Immature natural killer cell (primary cell): ENCODE measurements at places on chromosomes 16 and 17. TPM values are rescaled to one million over a fixed set of nuclear protein-coding genes. Genes with fewer than 3 reads are reported as not detected.

DNA sequence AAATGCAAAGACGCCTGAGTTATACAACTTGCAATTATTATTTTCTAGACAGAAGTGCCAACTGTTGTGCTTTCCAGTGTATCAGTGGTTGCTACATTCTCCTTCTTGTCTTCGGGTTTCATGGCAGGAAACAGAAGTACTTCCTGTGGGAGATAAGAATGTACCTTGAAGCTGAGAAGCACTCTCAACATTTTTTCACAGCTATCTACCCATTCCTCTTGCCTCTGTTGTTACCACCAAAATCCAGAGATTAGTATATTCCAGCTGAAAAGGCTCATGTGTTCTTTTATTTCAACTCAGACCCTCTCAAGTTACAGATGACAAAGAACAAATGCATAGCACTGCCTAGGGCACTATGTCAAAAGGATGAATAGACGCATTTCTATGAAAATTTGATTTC is 4.8 kb upstream of the ADAT1 start:
- H3K27ac ChIP-seq, result peak overlapping the region; percentile 63
- H3K4me1 ChIP-seq, result peaks cover 27% of the 10 kb centered on the region
- H3K36me3 ChIP-seq, result peaks cover 30% of the 10 kb centered on the region
- no peak overlapping the region for H3K4me3 ChIP-seq
- H3K27me3 ChIP-seq, result peaks cover 15% of the 10 kb centered on the region

DNA sequence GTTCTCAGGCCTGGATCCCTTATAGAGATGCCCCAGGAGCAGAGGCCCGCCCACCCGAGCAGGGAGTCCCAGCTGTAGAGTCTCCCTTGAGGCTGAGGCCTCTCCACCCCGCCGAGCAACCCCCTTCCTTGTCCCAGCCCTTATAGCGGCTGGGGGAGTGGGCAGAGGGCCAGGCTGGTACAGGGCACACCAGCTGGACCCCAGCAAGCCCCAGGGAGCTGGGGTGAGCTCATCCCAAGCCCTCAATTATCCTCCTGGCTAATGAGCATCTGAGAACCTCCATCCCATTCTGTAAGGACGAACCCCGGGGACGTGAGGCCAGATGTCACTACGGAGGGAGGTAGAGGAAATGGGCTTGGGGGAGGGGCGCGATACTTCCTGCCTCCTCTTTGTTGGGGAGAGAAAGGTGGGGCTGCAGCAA is 3.2 kb upstream of the SNN start:
- H3K27me3 ChIP-seq, result peaks cover 4% of the 10 kb centered on the region
- DNase-seq, result no peak
- H3K4me1 ChIP-seq, result peaks cover 5% of the 10 kb centered on the region

DNA sequence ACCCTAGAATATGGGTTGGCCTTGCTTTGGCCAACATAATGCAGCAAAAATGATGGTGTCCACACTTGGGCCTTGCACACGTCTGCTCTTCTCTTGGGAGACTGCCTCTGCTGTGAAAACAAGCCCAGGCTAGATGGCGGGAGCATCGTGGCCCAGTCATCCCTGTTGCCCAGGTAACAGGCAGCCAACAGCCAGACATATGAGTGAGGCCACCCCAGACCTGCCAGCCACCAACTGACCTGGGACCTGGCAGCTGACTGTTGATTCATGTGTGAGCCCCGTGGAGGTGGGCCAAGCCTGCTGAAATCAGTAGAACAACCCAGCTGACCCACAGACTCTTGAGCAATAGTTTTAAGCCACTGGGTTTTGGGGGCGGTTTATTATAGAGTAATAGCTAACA is 39.4 kb upstream of the CDH3 start:
- no peak overlapping the region for H3K4me3 ChIP-seq
- H3K27ac ChIP-seq, result no peak overlapping the region
- H3K36me3 ChIP-seq, result no peaks in the 10 kb centered on the region
- peaks cover 4% of the 10 kb centered on the region for H3K27me3 ChIP-seq
- no peak for DNase-seq

- no peak overlapping the region for H3K4me3 ChIP-seq
- no peaks in the 10 kb centered on the region for H3K36me3 ChIP-seq
- DNase-seq, result no peak
- H3K27me3 ChIP-seq, result peaks cover 3% of the 10 kb centered on the region
These were observed 8.1 kb downstream of the KCNH6 start for GRCh38 chr17:63531022-63531965.

DNA sequence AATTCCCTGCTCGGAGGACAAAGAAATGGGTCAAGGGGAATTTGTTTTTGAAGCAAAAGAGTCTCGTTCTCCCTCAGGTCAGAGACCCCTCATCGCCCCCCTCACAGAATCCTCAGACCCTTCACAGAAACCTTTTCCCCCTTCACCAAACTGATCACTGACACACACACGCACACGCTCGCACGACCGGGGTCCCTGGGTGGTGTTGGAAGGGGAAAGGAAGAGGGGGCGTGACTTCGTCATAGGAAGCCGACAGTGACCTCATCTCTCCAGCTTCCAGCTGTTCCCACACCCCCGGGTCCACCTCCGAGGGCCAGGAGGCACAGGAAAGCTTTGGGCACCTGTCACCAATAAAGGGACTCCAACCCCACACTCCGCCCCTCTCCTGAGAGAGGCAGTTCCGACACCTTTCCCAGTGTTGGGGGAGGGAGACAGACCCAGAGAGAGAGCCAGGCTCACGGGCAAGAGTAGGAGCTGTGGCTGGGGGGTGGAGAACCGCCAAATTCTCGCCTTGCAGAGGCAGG is 1.2 kb downstream of the ASGR1 start:
- peaks cover 9% of the 10 kb centered on the region for H3K27me3 ChIP-seq
- no peak for DNase-seq
- H3K36me3 ChIP-seq, result no peaks in the 10 kb centered on the region
- H3K27ac ChIP-seq, result no peak overlapping the region
- H3K4me3 ChIP-seq, result peak overlapping the region; percentile 58

DNA sequence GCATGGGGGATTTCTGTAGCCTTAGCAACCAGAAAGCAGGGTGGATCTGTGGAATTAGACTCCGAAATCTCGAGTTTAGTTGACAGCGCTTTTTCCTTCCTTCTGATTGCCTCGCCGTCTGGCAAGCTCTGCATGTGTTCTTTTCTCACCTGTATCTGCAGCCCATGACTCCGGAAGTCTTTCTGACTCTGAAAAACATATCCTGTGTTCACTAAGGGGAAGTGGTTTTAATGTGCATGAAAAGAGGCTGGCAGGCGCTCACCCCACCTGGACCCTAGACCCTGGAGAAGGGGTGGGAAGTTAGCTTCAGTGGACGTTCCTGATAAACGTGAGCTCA is 158.5 kb downstream of the RPTOR start:
- H3K27ac ChIP-seq, result peak overlapping the region; percentile 61
- peaks cover 53% of the 10 kb centered on the region for H3K4me1 ChIP-seq
- peak overlapping the region; percentile 73 for H3K4me3 ChIP-seq
- H3K27me3 ChIP-seq, result peaks cover 15% of the 10 kb centered on the region
- DNase-seq, result no peak

- H3K4me1 ChIP-seq, result no peaks in the 10 kb centered on the region
- H3K27ac ChIP-seq, result no peak overlapping the region
- no peaks in the 10 kb centered on the region for H3K36me3 ChIP-seq
- H3K27me3 ChIP-seq, result peaks cover 1% of the 10 kb centered on the region
- no peak overlapping the region for H3K4me3 ChIP-seq
These were observed 71.7 kb upstream of the NACA2 start for GRCh38 chr17:61662741-61663140.

Gene MEFV
- polyA plus RNA-seq, result not detected

- H3K36me3 ChIP-seq, result no peaks in the 10 kb centered on the region
- peaks cover 2% of the 10 kb centered on the region for H3K27me3 ChIP-seq
- H3K27ac ChIP-seq, result no peak overlapping the region
These were observed 6.1 kb upstream of the SP2 start for GRCh38 chr17:47889734-47890529.

DNA sequence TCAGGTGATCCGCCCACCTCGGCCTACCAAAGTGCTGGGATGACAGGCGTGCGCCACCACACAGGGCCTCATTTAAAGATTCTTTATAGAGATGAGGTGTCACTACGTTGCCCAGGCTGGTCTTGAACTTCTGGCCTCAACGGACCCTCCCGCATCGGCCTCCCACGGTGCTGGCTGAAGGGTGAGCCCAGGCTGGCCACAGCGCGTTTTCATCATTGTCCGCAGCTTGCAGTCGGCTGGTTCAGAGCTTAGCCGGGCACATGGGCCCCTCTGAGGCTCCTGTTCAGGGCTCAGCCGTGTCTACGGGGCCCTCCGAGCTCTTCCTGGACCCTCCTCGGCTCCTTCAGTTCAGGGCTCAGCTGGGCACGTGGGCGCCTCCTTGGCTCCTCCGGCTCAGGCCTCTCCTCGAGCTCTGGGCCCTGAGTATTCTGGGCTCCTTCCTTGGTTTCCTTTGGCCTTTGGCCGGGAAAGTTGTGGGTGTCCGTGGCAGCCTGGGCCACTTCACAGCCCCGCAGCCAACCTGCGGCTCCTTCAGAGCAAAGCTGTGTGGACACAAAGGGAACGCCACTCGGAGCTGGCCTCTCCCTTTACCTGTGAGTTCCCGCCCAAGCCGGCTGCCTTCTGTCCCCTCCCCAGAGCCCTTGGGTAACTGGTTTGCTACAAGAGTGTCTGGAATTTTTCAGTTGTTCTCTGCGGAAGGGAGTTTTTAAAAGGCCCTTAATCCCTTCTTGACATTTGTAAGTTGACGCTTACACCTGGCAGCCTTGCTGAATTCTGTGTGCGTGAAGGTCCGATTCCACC is 1.2 kb upstream of the MSLN start:
- DNase-seq, result no peak
- H3K27ac ChIP-seq, result no peak overlapping the region
- no peaks in the 10 kb centered on the region for H3K36me3 ChIP-seq
- no peak overlapping the region for H3K4me3 ChIP-seq
- no peaks in the 10 kb centered on the region for H3K4me1 ChIP-seq

- peaks cover 12% of the 10 kb centered on the region for H3K4me1 ChIP-seq
- peaks cover 10% of the 10 kb centered on the region for H3K27me3 ChIP-seq
- H3K27ac ChIP-seq, result no peak overlapping the region
- H3K4me3 ChIP-seq, result peak overlapping the region; percentile 28
- DNase-seq, result no peak
These were observed 3.4 kb upstream of the ZNF423 start for GRCh38 chr16:49859125-49859811.

Gene MSL1
- 11.1 TPM for polyA plus RNA-seq
